NCI-H446 treated with DMSO at 0.1 percent for 48 hours (cell line): ENCODE measurements at places on chromosomes 1 and 21.
A peak's percentile ranks its signal among the peaks of the same experiment; 100 is the strongest.

GRCh38 chr1:32924881-32925344 is 23.7 kb upstream of the TMEM54 start:
- DNase-seq, result no peak

DNA sequence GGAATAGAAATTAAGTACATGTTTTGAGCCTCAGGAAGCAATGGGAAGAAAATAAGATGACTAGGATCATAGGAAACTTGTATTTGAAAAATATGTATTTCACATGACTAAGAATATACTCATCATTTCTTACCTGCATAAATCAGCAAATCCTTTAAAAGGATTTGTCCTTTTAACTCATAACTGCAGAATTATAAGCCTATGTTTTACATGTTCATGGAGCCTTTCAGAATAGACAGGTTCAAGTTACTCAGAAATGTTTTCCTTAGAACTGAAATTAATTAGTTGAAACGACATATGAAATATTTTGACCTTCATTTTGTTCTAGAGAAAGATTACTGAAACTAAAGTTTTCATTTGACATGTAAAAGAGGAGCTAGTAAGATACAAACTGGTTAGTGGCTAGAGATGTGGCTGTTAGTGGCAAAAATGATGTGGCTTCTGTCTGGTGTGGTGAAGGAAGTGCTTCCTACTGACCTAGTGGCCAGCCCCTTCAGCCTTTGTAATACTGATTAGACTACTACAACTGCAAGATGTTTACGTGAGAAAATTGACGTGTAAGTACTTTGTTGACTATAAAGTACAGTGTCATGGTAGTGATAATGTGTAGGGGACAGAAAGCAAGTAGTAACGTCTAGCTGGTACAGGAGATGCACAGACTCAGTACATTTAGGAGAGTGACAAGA is 54.7 kb downstream of the PACC1 start:
- no peak for DNase-seq

GRCh38 chr1:235875036-235875597 is 8.4 kb upstream of the LYST start:
- no peak for DNase-seq

DNA sequence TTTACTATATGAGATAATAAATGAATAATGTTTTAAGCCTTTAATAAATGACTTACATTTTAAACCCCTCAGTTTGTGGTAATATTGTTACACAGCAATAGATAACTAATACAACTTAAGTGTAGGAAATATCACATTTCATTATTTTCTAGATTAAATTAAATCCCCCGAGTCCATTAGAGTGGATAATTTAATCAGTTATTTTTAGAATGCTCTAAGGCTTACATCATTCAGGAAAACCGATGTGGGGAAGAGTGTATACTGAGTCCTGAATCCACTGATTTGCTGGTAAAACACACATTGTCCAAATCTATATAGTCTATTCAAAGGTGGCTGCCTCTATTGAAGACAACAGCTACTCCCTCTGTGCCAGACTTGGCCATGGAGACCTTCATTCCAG is 35.7 kb upstream of the DOCK7 start:
- DNase-seq, result no peak

DNA sequence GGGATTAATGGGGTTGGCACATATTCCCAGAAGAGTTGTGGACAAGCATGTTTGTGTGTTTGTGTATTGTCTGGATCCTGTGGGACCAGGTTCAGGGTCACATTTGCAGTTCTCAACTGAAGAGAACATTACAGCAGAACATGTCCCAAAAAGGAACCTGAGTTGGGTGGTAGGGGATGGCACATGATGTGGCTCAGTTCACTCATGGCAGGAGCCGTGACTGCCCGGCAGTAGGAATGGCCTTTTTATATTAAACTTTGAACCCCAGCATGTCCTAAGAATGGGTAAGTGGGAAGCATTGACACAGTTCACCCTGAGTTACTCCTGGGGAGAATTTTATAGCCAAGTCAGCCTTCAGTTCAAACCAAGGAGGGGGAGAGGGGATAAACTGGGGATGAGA is 41.3 kb downstream of the CXADR start:
- DNase-seq, result no peak

DNA sequence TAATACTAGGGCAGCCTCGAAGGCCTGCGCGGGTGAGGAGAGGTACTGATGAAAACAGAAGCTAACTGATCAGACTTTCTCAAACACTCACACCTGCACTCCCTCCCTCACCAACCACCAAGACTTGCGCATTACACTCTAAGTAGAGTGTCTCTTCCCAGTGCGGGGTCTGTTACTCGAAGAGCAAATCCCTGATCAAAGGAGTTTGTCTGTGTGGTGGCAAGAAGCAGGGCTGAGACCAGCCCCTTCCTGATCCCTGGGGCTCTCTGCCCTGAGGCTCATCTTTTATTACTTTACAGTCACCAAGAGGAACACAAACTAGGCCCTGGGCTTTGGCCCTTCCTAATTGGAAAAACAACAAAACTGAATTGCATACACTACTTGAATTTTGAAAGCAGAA is 19.5 kb upstream of the TSNAX start:
- no peak for DNase-seq

- no peak for DNase-seq
These were observed 75.2 kb upstream of the GADD45A start for GRCh38 chr1:67609577-67610341.

DNA sequence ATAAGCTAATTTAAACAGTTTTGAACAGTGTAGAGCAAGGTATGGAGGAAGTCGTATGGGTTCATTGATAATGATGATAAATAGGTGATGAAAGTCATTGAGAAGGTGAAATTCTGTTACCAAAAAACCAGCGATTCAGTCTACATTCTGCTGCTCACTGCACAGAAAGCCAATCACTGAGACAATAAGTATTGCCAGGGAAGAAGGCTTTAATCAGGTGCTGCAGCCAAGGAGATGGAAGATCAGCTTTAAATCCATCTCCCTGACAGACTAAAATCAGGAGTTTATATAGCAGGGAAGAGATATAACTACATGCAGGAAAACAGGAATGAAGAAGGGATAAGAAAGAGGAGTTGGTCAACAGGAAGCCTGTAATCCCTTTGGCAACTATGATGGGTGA is 361.3 kb upstream of the C1orf174 start:
- no peak for DNase-seq

DNA sequence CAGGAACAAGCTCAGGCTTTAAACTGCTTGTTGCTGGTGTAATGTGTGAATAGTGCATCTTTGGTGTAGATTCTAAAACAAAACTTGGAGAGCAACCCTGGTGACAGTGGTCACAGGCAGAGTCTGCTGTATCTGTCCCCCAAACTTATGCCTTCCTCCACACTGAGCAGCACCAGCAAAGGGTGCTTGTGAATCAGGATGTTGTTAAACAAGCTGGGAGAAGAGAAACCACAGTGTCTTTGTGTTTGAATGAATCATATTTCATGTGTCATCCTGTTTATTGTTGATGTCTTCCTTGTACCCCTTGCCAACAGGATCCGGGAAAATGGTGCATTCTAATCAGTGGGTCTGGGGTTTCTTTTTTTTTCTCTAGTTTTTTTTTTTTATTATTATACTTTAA is 91.9 kb upstream of the COG2 start:
- no peak for DNase-seq

DNA sequence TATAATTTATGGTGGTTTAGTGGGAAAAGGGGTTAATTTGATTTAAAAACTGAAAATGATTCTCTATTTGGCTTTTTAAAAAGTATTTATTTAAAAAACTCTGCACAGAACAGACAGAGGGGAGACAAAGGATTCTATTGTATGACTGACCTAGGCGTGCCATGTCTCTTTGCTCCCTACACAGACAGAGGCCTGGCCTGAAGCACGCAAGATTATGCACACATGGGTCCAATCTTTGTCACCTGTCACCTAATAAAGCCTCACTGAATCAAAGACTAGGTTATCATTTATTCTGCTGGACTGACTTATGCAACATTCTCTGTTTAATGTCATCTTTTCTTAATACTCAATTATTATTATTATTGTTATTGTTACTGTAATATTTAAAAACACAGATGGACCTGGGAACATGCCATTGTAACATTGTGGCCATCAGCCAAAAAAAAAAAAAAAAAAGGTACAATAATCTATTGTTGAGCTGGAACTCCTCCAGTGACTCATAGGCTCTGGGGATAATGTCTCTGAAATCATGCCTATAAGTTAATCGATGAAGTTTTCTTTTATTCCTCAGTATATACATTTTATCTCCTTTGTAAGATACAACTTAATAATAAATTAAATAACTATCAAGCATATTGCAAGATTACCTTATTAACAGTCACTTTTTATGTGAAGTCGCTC is 112.1 kb downstream of the RUNX1 start:
- DNase-seq, result no peak

DNA sequence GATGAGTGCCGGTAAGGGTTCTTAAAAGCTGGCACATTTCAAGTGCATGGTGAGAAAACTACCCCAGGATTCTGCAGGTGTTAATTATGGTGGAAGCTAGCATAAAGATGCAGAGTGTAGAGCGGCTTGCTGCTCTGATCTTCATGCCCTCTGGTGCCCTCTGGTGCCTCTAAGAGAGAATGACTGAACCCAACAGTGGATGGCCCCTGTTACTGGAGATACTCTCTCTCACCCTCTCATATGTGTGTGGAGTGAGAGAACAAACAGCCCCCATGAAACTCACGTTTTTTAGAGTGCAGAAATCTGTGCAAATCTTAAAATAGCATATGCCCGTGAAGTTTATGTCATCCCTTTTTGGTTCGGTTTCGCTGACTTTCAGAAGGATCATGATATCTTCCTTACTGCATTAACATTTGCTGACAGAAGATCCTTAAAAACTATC is 90.0 kb downstream of the GRIK1 start:
- peak; percentile 36 for DNase-seq

GRCh38 chr1:64754173-64754572 is 9.3 kb downstream of the RAVER2 start:
- DNase-seq, result no peak

- no peak for DNase-seq
These were observed 82.9 kb downstream of the GALNT2 start for GRCh38 chr1:230149751-230150584.

GRCh38 chr1:85330711-85331290 is 54.4 kb upstream of the BCL10 start:
- no peak for DNase-seq

DNA sequence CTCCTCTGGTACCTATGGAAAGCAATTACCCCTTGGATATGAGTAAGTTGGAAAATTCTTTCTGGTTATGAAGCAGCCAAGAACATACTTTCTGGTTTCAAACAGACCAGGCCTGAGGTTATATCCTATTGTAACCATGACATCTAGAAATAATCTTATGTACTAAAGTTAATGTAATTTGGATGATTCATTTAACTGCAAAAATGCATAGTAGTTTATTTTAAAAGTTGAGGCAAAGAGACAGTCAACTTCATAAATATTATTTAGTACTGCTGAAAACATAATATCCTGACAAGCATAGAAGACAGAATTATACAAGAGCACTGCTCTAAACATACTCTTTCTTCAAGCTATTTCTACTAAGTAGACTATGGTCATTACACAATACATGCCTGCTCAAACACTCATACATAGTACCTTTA is 25.5 kb downstream of the ODF2L start:
- no peak for DNase-seq

GRCh38 chr1:197170538-197170937 is 24.1 kb upstream of the ASPM start:
- no peak for DNase-seq

- no peak for DNase-seq
These were observed 191.0 kb downstream of the TPR start for GRCh38 chr1:186183970-186184628.

- no peak for DNase-seq
These were observed 184.5 kb upstream of the KAZN start for GRCh38 chr1:14413819-14414490.

DNA sequence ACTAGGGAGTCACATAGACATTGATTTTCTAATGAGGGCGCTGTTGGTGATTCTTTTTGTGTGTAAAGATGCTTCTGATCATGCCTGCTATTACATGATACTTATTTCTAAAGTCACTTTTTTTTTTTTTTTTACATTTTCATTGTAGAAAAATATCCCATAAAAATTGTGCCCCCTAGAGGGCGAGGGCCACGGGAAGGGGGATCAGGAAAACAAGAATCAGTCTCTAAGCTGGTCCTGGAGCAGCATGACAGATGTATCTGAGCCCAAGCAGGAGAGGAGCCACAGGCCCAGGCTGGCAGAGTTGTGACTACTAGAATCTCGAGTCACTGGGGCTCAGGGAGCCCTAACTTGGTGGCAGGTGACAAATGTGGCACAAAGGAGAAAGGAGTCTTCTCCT is 28.1 kb downstream of the ZSCAN20 start:
- DNase-seq, result no peak

DNA sequence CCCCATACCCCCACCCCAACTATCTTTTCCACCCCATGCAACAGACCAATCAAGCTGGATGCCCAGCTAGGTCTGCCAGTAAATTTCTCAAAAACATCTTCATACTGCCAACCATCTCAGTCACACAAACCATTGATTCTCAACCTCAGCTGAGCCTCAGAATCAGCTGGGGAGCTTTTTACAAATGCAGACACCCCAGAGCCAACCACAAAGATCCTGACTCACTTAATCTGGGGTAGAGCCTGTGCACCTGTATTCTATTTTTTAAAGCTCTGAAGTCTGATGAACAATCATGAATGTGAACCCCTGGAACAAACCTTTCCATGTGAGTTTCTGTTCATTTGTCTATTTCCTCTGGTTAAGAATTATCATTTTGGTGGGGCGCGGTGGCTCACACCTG is 66.0 kb downstream of the ZNF281 start:
- no peak for DNase-seq

GRCh38 chr21:36092681-36093080 is 22.9 kb downstream of the CBR1 start:
- no peak for DNase-seq

DNA sequence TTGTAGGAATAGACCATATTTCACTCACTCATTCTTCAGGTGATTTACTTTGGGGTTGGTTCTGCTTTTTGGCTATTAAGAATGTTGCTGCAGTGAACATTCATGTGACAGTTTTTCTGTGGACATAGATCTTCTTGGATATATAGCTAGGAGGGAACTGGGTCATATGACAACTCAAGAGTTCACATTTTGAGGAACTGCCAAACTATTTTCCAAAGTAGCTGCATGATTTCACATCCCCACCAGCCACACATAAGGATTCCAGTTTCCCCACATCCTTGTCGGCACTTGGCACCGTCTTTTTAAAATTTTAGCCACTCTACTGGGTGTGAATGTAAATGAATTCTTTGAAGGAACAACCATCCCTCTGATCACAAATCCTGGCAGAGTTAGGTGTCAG is 126.0 kb downstream of the PRDM2 start:
- no peak for DNase-seq

- no peak for DNase-seq
These were observed 25.5 kb downstream of the IFNGR2 start for GRCh38 chr21:33428669-33429068.

- no peak for DNase-seq
These were observed 272.0 kb downstream of the BRINP3 start for GRCh38 chr1:190205713-190206112.

DNA sequence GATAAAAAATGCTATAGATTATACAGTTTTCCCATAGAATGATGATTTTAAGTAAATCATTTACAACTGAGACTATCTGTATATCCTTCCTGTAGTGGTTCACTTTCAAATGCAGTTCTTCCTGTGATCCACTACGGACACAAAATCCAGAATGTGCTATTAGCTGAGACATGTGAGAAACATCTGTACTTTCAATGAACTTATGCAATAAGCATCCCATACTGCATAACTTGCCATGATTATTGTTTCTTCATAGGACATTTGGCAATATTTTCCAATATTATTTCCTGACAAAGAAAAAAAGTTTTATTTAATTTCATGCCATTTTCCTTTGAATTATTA is 83.5 kb upstream of the PRDX6 start:
- DNase-seq, result no peak
